NCI-H2107 (cell line): ENCODE measurements at places on chromosomes 3 and 15.

- no peak for DNase-seq
Observed at GRCh38 chr3:136192831-136193230, 3.3 kb downstream of the MSL2 start.

- no peak for DNase-seq
Observed at GRCh38 chr3:65313666-65314065, 625.9 kb upstream of the ADAMTS9 start.

DNA sequence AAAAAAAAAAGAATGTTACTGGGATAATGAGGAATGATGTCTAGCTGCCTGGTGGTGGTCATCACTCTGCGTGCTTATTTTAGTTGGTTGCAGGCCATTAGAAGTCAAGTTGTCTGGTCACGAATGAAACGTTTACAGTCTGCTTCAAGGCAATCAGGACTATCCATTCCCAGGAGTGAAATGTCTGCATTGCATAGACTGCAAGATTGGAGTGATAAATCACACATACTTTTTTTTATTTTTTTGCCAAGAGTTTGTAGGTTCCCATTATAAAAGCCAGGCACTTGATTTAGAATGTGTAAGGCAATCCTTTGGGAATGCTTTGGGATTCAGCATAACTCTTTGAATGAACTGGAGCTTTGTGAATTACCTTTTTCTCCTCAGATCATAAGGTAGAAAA, 132.3 kb downstream of the STAC start:
- no peak for DNase-seq

DNA sequence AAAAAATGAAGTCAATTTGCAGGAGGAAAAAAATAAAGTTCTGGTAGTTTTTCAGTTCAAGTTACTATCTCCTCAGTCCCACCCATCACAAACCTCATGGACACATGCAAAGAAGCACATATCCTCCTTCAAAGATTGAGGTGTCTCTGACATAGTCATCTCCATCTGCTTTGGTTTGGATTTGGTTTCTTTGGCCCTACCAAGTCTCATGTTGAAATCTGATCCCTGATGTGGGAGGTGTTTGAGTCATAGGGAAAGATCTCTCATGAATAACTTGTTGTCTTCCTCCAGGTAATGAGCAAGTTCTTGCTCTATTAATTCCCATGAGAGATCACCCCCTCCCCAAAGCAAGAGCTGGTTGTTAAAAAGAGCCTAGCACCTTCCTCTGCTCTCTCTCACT, 446.8 kb downstream of the IGSF11 start:
- DNase-seq = no peak

DNA sequence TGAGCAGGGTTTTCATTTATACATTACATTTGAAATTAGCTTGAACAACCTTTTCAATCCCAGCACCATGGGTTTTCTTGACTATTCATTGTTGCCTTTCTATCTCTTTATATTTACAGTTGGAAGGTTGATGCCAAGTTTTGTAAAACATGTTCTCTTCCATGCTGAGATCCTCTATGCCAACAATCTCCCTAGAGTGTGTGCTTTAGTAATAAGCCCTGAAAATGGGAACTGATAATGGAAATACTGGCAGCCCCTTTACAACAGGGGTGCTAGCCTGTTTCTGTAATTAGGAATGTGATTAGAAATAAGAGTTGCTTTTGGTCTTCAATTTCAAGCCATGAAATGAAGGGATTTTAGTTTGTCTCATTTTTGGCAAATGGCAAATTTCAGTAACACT, 239.9 kb upstream of the NAALADL2 start:
- no peak for DNase-seq

DNA sequence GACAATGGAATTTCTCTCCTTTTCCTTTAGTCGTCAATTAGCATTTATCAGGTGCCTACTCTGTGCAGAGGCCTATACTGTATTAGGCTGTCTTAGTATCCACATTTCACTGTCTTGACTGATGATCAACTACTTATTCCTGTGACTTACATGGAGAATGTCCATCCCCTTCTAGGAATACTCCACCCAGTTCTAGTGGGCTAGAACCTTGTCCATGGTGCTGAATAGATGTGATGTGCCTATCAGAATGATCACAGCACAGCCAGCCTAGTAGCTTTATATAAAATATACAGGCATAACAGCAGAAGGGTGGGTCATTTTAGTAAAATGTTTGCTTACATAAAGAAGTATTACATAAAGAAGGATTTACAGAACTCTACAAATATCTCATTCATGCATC, 621.4 kb downstream of the PDCD6IP start:
- no peak for DNase-seq

DNA sequence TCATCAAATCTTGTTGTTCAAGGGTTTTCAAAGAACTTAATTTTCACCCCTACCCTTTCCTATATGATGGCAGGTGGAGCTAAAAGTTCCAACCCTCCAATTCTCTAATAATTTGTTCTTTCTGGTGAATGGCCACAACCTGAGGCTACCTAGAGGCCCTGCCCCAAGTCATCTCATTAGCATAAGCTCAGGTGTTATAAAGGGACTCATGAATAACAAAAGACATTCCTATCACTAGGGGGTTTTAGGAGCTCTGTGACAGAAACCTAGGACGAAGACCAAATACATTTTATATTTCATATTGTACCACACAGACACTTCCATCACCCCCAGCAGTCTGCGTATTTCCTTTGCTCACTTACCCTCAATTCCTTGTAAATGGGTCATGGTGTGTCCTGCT, 483.6 kb upstream of the EPHA6 start:
- DNase-seq = no peak

- DNase-seq = no peak
Observed at GRCh38 chr3:128274837-128275236, 121.6 kb downstream of the EEFSEC start.

- DNase-seq = no peak
Observed at GRCh38 chr3:20403986-20404740, 218.2 kb upstream of the SGO1 start.

DNA sequence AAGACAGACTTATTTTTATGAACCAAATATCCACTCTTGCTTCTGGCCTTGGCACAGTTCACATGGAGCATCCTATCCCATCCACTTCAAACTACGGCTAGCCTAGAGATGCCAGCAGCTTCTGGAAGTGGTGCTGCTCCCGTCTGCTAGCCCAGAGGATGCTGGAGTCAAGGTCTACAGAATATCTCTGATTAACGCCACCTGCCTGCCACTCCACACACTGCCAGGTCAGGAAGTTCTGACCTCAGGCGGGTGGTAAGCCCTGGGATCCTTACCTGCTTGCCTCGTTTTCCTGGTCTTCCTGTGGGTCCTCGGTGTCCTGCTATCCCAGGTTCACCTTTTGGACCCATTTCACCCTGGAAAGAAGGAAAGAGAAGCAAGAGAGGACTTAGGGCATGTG, 42.9 kb downstream of the EAF1 start:
- no peak for DNase-seq

DNA sequence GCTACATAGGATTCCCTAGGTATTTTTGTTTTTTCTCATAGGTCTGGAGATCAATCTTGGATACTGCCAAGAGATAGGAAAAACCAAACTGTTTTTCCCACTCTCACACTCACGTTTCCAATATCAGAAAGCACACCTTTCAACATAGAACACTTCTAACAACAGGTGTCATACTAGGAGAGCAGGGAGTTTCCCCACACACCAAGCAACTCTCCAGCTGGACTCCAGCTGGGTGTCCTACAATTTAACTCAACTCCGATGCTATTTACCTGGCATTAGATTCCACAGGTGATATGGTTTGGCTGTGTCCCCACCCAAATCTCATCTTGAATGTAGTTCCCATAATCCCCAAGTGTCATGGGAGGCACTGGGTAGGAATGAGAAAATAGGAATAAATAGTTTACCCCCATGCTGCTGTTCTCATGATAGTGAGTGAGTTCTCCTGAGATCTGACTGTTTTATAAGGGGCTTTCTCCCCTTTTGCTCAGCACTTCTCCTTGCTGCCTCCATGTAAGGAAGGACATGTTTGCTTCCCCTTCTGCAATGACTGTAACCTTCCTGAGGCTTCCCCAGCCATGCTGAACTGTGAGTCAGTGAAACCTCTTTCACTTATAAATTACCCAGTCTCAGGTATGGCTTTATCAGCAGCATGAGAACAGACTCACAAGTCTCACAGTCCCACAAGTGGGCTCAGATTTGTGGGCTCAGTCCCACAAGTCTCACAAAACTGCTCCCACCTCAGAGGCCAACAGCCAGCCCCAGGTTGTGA, 354.5 kb upstream of the THBS1 start:
- no peak for DNase-seq

DNA sequence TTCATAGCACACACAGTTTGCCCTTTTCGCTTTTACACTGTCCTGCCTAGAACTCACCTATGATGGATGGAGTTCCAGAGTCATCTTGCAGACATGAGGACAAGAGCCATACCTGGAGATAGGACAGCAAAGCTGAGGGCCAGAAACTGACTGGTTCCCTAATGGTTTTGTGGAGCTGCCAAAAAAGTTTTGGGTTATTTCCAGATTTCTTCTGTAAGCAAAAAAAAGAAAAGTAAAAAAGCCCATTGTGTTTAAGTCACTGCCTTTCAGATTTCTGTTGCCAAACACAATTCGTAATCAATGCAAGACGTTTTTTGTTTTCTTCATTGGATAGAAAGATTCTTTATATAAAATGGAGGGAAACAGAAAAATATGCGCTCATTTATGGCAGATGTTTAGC, 42.4 kb upstream of the KY start:
- DNase-seq = no peak

GRCh38 chr3:23566499-23566898, 239.3 kb upstream of the UBE2E1 start:
- DNase-seq = no peak

DNA sequence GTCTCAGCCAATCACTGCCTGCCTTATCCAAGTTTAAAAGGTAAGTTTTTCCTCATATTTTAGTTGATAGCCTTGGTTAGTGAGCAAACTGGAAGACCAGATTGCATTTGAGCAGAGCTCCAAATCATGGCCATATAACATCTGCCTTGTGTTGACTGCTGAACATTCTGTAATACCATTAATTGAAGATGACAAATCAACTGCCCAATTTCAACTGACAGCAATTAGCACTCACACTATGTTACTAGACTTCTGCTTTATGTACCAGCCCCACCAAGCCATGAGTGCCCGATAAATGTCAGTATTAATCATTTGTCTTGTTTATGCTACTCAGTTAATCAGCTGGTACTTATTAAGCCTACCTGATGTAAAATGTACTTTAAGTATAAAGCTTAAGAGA, 83.1 kb downstream of the CGGBP1 start:
- no peak for DNase-seq

DNA sequence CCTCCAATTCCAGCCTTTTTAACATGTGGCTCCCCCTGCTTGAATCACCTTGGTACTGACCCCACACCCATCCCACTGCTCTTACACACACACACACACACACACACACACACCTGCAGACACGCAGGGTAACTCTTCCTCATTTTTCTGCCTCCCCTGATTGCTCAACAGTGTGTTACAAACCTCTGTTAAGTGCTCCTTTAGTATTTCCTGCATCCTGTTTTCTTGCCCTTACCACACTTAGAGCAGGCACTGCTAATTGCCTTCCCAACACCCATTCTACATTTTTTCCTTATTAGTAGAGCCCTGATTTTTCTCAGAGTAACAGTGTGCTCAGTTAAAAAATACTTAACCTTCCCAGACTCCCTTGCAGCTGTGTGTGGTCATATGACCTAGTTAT, 184.0 kb downstream of the EBLN2 start:
- DNase-seq = no peak

- DNase-seq = no peak
Observed at GRCh38 chr3:77137559-77137958, 97.7 kb downstream of the ROBO2 start.

DNA sequence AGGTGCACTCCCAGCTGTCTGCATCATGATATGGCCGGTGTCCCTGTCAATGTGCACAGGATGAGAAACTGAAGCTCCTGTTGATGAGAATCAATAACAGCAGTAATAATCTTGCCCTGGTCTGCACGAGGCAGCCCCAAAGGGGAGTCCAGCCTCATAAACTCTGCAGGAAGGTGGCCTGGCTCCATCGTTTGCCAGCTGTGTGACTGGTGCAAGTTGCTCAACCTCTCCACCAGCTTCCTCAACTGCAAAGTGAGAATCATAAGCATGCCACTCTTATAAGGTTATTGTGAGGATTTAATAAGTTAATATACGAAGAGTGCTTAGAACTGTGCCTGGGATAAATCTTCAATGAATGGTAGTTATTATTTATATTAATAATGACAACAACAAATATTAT, 203.4 kb upstream of the HES1 start:
- DNase-seq = no peak

DNA sequence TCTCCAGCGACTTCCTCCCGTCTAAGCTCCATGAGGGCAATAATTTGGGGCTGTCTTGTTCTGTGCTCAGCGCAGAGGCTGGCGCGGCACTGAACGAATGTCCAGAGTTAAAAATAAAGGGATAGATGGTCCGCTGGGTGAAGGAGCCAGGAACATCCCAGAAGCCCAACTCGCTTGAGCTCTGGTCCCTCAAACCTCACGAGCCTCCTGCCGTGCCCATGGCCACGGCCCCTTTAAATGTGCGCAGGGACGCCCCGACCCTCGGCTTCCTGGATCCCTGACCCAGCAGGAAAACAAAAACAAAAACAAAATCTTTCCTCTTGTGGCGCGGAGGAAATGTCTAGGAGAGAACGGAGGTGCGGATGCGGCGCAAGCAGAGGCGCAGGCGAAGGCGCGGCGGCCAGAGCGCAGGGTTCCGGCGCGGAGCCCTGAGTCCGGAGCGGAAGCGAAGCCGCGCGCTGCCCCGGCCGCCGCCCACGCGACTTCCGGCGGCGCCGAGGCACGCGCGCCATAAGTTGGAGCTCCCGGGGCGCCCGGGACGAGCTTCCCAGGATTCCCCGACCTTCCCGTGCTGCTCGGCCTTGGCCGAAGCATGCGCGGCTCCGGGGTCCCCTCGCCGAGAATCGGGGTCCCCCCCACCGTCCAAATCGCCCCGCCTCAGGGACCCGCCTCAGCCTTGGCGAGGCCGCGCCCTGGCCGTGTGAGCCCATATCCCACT, 52.9 kb upstream of the WNT7A start:
- no peak for DNase-seq

DNA sequence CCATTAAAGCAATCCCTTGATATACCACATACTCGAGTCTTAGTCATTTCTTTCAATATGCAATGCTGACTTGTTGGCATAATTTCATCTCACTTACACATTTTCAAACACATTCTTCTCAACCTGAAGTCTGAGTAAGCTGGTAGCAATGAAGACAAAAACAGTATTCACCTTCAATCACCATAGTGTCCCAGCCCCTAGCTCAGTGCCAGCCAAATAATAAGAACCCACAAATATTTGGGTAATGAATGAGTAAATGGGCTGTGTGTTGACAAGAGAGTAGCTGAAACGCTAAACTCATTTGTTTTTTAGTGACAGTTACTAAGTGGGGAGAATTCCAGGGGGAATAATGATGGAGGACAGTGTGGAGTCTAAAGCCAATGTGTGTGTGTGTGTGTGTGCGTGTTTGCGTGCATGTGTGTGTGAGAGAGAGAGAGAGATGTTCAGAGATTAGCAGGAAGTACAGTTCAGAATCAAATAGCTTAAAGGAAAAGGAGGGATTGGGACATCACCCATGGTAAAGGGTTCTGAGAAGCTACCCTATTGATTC, 165.7 kb downstream of the GAP43 start:
- DNase-seq = no peak
